Myocyte (in vitro differentiated cells): ENCODE measurements at places on chromosomes 5 and 9.
A peak's percentile ranks its signal among the peaks of the same experiment; 100 is the strongest.

DNA sequence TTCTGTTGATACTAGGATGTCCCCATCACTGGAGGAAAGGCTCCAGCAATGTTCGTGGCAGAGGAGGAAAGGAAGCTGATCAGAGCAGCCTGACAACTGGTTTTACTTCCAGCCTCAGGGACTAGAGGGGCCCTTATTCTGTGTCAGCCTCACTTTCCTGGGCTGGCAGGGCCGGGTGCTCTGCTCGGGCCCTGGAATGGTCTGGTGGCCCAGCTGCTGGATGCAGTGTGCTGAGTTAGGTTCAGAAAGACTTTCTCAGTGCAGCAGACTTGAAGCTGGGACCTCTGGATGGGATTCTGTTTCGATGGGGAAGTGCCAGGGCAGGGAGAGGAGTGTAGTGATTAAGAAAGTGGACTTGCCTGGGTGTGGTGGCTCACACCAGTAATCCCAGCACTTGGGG, 81.0 kb downstream of the MACROH2A1 start:
- no peak for DNase-seq

GRCh38 chr5:153959134-153959957, 79.4 kb downstream of the FAM114A2 start:
- DNase-seq: peak; percentile 64

- DNase-seq: no peak
These were observed 22.3 kb upstream of the NPM1 start for GRCh38 chr5:171365351-171365750.

- peak; percentile 60 for DNase-seq
These were observed 11.1 kb downstream of the TTC39B start for GRCh38 chr9:15295761-15296405.

GRCh38 chr5:157575381-157576020, at the start of gene ADAM19:
ADAM19 (minus strand) TSS chr5:157575775; CDS start chr5:157575696, 79 bp downstream.
- DNase-seq: peak; percentile 72

DNA sequence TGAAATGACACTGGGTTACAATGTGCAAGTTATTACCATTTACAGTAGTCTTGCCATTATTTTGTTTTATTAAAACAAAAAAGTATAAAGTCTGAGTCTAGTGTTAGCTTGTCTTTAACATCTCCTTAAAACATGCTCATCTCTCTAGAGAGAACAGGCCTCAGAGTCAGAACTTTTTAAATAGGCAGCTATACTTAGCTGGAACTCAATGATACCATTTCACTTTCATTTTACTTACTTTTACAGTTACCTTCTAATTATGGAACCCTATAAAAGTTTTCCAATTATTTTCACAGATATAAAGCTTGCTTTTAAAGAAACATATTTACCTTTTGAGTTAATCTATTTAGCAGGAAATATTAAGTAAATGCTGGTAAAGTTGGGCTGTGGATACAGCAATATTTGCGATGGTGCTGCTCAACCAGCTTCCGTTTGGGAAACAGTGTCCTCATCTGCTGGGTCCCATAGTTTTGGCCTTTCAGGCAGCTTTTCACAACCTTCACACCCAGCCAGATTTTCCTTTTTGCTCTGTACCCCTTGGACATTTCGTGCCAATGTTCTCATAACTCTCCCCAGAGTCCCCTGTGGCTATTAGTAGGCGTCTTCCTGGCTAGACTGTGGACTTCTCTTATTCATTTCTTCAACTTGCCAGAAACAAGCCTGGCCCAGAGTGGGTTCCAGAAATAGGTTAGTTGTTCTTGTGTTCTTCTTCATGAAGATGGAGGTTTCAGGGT, 36.3 kb upstream of the UBTD2 start:
- no peak for DNase-seq
